Transverse colon (tissue), 4 donors: ENCODE measurements at places on chromosomes 2 and 18. TPM values are rescaled to one million over a fixed set of nuclear protein-coding genes. Genes with fewer than 3 reads are reported as not detected.

- H3K27ac ChIP-seq = no peak overlapping the region
- no peaks in the 10 kb centered on the region for H3K4me1 ChIP-seq
- H3K36me3 ChIP-seq = no peaks in the 10 kb centered on the region
- no peak for DNase-seq
- no peak overlapping the region for H3K4me3 ChIP-seq
- no peaks in the 10 kb centered on the region for H3K27me3 ChIP-seq
These were observed 90.7 kb upstream of the TFPI start for GRCh38 chr2:187644981-187645380.

- DNase-seq = no peak
- H3K36me3 ChIP-seq = no peaks in the 10 kb centered on the region
- H3K4me1 ChIP-seq = no peaks in the 10 kb centered on the region
These were observed 141.3 kb downstream of the L3MBTL4 start for GRCh38 chr18:6273423-6273822.

DNA sequence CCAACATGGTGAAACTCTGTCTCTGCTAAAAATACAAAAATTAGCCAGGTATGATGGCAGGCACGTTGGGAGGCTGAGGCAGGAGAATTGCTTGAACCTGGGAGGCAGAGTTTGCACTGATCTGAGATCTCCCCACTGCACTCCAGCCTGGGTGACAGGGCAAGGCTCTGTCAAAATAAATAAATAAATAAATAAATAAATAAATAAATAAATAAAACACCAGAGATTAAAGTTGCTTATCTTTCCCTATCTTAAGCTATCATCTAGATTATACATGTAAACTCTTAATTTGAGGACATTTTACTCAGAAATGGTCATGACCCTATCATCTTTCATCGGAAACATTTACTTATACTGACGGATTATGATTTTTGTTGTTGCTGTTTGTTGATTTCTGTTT is 373.2 kb downstream of the GALNT13 start:
- H3K4me3 ChIP-seq = no peak overlapping the region
- H3K4me1 ChIP-seq = no peaks in the 10 kb centered on the region
- H3K27me3 ChIP-seq = no peaks in the 10 kb centered on the region
- no peak overlapping the region for H3K27ac ChIP-seq
- DNase-seq = no peak

DNA sequence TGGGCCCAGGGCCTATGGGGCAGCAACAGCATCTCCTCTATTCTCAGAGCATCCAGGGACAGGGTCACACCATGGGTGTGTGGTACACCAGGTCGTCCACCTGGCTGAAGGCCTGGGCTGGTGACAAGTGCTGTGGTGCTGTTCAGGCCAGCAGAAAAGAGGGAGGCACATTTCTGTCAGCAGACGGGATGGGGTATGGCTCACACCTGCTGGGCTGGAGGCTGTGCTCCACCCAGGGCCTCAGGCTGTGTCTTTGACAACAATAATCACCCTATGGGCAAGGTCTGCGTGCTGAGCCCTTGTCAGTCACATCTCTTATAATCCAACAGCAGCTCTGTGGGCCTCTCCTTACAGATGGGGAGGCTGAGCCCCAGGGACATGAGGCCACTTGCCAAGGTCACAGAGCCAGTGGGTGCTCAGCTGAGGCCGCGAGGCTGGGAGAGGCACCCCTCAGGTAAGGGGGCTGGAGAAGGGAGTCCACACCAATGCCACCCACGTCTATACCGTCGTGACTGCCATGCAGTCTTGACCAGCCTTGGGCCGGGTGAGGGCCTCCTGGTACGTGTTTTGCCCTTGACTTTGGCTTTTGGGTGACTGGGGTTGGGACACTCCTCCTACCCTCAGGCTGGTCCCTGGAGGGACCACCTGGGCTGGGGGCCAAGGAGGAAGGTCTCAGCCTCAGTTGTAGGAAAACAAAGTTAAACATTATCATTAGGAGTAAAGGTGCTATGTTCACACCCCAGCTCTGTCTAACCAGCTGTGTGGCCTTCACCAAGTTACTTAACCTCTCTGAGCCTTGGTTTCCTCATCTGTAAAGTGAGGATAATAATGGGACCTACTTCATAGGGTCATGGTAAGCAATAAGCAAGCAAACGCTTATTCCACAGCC is 5.6 kb upstream of the HS6ST1 start:
- no peak overlapping the region for H3K4me3 ChIP-seq
- DNase-seq = no peak
- no peak overlapping the region for H3K27ac ChIP-seq
- H3K4me1 ChIP-seq = peaks cover 13% of the 10 kb centered on the region

Gene BOK
- 27.3 TPM for total RNA-seq
